Gastrocnemius medialis (tissue), 4 donors: ENCODE measurements at places on chromosomes 2 and 18. TPM values are rescaled to one million over a fixed set of nuclear protein-coding genes. Genes with fewer than 3 reads are reported as not detected.

DNA sequence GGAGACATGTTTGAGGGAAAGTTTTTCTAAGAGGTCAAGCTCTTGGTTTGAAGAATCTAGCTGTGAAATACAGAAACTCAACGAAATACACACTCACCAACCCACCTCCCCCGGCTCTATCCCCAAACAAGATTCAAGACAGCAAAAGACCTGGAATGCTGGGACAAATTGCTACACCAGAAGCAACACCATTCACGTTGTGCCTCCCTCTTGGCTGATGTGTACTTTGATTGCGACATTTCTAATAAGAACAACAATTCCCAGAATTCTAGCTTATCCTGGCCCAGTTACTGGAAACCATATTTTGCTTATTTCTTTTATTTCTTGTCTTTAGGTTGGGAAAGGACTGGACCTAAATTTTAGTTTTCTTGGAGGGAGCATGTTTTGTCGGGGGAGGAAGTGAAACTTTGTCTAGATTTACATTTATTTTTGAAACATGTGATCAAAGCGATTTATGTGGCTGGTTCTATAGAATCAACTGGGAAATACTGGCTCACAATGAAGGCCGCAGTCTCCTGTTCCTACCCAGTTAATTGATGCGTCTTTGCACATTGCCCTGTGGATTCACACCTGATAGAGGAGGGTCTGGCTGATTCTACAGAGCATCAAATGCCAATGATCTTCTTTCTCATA lies 29.6 kb upstream of the LPIN1 start:
- DNase-seq, result no peak

DNA sequence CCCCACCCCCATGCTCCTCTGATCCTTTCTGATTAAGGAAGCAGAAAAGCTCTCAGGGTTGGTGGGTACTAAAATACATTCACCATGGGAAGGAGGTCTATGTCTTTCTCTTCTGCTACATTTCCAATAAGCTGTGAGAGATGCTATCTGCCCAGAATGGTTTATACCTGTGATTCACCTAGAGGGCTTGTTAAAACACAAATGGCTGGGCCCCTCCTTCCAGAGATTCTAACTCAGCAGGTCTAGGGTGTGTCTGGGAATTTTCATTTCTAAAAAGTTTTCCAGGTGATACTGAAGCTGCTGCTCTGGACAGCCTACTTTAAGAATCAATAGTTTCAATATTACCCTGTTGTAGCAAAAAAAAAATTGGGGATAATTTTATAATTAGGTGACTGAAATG lies 772.2 kb upstream of the ZEB2 start:
- no peak for DNase-seq

GRCh38 chr18:63890950-63891304 lies 3.4 kb downstream of the SERPINB2 start:
- no peak for DNase-seq

DNA sequence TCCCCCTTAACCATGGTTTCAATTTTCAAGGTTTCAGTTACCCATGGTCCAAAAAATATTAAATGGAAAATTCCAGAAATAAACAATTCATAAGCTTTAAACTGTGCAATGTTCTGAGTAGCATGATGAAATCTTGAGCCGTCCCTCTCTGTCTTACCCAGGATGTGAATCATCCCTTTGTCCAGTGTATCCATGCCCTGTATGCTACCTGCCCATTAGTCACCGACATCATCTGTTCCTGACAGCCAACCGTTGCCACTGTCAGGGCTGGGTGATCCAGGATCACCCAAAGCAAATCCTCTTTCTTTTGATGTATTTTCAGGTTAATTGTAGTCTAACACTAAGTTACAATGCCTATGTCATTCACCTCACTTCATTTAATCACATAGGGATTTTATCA lies 15.7 kb upstream of the OLA1 start:
- no peak for DNase-seq

DNA sequence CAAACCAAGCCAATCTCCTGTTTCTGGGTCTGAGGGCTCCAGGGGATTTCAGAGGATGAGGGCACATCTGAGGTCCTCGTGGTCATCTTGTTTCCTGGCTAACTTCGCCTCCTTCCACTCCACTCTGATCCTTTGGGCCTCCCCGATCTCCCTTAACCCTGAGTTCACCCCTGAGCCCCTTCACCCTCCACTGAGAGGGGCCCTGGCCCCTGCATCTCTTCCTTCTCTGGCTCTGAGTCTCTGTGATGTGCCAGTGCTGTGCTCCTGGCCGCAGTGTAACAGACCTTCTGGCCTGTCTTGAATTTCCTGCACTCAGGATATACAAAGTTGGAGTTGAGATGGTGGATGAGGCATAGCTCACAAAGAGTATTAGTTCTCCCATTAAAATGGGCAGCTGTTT lies 84.7 kb upstream of the BOD1L2 start:
- DNase-seq, result no peak

DNA sequence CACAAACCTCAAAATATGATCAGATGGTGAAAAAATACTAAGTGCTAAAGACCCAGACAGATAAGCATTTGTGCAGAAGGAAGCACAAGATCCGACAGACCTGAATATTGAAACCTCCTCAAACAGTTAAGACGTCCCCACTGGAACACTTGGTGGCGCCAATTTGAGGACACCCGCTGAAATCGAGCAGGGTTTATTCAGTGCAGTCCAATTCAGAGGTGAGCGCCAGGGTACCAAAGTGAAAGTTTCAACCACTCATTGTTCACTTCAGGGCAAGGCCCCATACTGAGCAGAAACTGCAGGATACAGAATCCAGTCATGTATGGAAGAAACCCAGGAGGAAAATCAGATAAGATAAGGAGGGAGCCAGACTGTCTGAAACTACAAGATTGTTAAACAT lies 417.6 kb downstream of the LRRTM4 start:
- DNase-seq, result no peak

- no peak for DNase-seq
These were observed 17.2 kb upstream of the NAPG start for GRCh38 chr18:10508591-10508990.

DNA sequence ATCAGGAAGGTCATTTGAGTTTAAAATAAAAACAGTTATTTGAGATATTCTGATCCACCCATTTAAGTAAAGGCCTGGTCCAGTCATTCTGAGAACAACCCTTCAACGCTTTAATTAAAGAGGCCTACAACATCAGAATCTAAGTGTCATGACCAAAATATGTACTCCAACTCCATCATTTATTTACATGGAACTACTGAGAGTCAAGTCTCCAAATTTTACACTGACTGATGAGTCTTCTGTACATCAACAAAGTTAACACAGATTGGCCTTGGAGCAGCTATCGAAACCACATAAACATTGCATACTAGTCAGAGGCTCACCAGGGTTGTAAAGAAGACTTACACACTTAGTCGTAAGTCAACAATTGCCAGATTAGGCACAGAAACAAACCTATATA lies 37.1 kb downstream of the PIEZO2 start:
- no peak for DNase-seq

DNA sequence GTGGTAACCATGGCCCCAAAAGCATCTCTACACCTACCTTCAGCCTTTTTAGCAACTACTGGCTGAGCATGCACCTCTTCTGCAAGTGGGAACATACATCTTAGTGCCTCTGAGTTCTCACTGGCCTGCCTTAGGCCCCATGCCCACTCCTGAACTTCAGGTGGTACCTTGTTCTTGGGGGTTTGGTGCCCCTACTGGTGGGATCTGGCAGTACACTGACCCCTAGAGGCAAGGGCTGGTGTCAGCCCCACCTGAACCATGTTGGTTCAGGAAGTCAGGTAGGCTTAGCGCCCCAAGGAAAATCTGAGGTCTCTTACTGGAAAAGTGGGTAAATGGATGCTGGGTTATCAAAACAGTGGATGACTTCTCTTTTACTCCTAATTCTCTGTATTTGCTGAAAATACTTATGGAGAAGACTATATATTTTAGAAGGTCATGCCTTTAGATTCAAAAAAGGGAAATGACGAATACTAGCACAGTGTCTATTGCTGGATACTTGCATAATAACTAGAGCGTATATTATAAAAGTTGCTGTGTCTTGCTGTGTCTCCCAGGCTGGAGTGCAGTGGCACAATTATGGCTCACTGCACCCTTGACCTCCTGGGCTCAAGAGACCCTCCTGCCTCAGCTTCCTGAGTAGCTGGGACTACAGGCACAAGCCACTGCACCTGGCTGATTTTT lies 84.6 kb downstream of the RAB31 start:
- no peak for DNase-seq

DNA sequence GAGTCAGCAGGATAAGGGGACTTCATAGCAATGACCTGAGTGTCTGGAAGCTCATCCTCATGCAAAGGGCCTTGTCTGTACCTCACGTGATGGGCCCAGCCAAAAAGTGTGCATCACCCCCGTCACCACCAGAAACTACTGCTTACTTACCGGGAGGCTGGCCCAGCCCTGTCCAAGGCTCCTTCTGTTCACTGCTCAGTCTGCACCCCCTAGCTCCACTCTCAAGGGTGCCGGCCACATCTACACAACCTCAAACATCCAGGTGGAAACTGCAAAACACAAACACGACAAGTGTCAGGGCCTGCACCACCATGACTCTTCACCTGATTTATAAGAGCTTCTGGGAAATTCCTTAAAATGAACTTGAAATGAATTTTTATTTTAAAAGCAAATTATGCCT lies 55.1 kb downstream of the ADD2 start:
- no peak for DNase-seq

DNA sequence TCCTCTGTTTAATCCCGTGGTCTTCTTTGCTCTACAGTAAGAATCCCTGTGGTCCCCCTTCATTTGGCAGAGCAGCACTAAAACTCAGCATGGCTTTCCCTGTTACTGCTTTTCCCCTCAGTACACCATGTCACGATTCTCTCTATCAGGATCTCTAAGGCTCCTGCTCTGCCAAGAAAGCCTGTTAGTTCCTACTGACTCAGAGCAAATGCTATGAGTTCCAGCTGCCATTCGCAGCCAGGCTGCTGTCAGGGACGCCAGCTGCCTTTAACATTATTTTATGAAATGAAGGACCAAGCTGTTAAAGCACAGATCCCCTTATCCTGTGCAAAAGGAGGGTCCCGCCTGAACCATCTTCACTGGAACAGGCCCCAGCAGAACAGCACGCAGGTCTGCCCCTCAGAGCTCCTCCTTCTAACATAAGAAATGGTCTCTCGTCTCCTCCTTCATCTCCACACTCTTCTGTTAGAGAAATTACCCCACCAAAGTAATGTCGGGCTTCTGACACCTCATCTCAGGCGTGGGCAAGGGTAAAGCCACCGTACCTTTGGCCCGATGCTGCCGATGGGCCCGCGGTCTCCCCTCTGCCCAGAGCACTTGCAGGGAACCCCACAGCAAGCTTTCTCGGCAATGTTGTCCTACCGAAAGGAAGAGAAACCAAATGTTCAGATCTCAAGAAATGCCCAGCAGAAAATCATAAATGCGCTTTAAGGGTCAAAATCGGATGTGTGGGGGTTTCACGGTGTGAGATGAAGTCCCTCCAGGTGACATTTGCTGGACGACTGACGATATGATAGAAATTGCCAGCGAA lies 52.6 kb downstream of the COL6A3 start:
- no peak for DNase-seq

- no peak for DNase-seq
These were observed 66.1 kb downstream of the TPO start for GRCh38 chr2:1479346-1479745.

- DNase-seq, result no peak
These were observed 98.2 kb upstream of the MAP3K20 start for GRCh38 chr2:172977270-172978062.

DNA sequence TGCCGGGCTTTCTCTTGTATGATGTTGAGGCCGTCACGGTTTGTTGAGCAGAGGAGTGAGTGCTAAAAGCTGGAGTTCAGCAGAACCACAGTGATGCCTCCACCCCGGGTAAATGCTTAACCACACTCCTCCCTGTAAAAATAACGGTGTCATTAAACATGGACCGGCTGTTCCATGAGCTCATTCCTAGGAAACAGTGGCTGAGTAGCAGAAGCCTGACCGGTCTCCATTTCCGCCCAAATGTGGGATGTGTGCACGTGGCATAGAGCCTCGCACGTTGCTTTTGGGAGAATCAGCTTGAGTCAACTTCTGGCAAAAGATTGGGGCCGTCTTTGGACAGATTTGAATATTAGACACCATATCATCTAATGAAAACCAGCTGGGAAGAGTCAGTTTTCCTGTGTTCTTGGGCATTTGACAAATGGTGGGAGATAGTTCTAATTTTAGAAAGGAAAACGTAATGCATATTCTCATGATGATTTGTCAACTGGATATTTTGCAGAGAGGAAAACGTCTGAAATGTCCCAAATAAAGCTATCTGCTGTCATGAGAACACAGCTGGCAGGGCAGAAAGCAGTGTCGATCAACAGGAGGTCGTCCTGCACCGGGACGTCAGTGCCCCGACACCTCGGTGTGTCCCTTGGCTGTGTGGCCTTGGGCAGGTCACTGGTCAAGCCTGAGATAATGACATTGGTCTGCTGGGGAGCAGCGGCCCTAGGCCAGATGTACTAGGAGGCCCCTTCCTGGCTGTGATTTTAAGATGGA lies 42.4 kb downstream of the LRRFIP1 start:
- peak; percentile 75 for DNase-seq

DNA sequence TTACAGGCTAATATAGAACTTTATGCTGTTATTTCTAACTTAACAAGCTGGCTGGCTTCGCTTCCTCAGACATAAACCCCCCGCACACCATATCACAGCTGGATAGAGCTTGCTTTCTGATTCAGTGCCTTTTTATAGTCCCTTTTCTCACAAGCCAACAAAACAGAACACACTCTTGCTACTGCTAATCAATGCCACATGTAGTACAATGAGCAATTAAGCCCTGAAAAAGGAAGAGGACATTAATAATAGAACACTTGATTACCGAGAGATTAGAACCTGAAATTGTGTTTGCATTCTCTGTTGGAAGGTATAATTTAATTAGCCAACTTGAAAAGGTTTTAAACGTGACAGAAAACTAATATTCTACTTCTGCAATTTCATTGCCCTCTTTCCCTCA lies 267.7 kb upstream of the CYRIA start:
- DNase-seq, result no peak

GRCh38 chr2:218286570-218287459 lies 5.5 kb downstream of the TMBIM1 start:
- DNase-seq, result peak; percentile 96

METAP1D gene
- total RNA-seq, result 14.3 TPM

THAP4 gene
- 83.3 TPM for total RNA-seq

NAPG gene
- total RNA-seq, result 22.7 TPM

SLC38A11 gene
- total RNA-seq, result 2.8 TPM

UGT1A4 gene
- total RNA-seq, result not detected

SLC16A14 gene
- total RNA-seq, result 0.66 TPM

HRH4 gene
- total RNA-seq, result not detected

CDH19 gene
- total RNA-seq, result 0.25 TPM

KIF3C gene
- 2.9 TPM for total RNA-seq

UGT1A6 gene
- total RNA-seq, result not detected

UNC50 gene
- 30.7 TPM for total RNA-seq
